ENCODE measurements at places on chromosomes 3 and 15.

- DNase-seq: no peak
These were observed 183.2 kb downstream of the MEGF11 start for GRCh38 chr15:66070220-66070934.

GRCh38 chr15:39914977-39915376, 5.1 kb downstream of the GPR176 start:
- DNase-seq: no peak

DNA sequence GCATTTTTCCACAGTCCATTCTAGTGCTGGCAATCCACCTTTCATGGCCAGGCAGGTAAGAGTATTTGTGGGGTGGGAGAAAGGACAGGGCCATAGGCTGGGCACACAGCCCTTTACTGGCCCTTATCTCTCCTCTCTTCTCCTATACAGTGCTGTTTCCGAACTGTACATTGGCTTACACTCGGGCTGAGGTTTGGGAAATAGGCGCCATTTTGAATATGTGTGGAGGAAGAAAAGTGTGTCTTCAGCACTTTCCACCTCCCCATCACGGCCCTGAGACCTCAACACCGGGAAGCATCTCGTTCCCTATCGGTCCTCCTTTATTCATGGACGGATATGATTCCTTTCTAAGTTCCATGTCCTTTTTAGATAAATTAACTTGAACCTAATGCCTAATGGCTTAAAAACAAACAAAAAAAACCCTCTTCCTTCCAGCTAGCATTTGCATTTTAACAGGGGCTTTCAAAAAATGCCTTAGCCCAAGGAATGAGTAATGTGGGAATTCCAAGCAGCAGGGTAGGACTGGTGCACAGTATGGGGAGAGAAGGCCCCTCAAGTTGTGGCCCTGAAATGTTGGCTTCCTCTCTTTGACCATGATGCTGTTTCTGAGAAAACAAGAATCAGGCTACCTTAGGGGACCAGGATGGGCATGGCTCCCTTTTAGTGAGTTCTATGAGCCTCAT, 24.5 kb downstream of the CD86 start:
- DNase-seq: no peak

GRCh38 chr15:85424154-85424553, 43.8 kb downstream of the AKAP13 start:
- no peak for DNase-seq

DNA sequence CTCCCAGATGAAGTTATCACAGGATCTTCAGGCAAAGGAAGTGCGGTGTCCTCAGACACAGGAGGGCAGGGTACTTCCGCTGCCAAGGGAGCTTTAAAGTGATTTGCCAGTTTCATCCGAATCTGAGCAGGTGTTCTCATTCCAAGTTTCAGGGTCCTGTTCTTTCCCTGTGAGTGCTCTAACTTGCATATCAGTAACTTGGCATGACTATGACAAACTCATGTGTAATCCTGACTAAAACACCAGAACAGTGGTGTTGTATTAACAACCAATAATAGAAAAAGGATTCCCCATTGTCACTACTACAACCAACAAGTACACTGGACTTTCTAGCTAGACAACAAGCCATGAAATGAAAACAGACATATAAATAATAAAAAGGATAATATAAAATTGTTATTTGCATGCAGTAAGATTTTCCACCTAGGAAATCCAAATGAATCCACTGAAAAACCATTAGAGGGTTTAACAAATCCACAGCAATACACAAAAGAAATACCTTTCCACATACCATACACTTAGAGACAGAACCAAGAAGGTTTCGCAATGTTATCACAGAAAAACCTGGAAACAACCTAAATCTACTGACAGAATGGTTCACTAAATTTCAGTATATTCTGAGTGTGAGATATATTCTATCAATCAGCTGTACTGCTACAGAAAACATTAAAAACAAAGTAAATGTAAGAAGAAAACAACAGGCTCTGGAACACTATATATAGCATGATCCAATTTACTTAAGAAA, 40.9 kb upstream of the RPL35A start:
- no peak for DNase-seq

DNA sequence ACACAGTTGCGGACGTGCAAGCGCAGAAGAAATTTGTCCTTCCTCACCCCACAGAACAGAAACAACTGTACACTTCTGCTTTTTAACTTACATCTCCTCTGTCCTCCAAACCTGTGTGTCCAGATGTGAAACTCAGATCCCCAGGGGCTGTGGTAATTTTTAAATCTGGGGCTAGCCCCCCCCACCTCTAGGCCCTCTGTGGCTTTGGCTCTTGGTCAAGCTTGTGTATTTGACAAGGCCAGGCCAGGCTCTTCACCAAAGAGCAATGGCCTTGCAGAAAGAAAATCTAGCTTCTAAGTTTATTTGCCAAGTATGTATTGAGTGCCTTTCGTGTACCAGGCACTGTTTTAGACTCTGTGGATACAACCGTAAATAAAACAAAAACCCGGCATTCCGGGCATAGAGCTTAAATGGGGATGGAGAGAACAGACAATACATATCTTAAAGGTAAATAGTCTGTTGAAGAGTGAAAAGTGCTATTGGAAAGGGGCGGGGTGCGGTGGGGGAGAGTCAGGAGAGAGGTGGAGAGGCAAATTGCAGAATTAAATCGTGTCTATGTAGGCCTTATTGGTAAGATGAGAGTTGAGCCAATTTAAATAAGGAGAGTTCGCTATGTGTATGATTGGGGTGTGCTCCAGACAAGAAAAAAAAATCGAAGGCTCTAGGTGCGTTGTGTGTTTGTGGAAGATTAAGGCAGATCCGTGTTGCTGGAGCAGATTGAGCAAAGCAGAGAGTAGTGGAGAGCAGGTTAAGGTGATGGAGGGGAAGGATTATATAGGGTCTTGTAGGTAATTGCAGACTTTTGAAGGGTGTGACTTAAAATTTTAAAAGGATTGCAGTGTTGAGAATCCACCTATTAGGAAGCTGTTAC, 781 bp upstream of the DPH6 start:
- DNase-seq: no peak

- DNase-seq: no peak
These were observed 35.7 kb upstream of the GRAMD1C start for GRCh38 chr3:113802795-113803455.

DNA sequence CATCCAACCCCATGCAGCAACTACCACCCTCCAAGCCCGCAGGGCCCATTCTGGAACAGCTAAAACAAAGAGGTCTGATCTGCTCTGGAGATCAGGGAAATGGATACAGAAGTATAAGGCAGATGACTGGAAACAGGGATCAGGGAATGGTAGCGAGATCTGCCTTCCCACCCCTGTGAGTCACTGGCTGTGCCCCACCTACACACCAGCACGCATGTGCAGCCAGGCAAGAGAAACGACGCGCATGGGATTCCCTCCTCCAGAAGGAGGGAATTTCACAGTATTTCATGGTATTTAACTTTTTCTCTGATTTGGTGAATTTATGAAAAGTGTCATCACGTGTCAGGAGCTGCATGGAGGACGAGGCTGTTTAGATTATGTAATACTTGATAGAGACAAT, 116.7 kb downstream of the ARRDC4 start:
- no peak for DNase-seq

DNA sequence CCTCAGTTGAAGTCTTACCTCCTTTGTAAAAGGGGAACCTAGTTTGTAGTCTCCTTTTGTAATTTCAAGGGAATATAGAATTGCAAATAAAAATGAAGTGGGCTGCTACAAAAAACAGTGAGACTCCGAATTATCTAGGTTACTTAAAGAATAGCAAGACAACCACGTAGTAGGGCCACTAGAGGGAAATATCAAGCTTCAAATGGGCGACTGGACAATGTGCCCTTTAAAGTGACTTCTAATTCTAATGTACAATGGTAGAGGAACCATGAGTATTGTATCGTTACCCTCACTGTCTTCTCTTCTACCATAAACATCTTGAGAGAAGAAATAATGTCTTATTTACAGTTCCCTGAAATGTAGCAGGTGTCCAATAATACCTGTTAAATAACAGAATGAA, 56.3 kb downstream of the TP63 start:
- no peak for DNase-seq

GRCh38 chr3:46380471-46381221, 9.9 kb downstream of the CCR5 start:
- no peak for DNase-seq

DNA sequence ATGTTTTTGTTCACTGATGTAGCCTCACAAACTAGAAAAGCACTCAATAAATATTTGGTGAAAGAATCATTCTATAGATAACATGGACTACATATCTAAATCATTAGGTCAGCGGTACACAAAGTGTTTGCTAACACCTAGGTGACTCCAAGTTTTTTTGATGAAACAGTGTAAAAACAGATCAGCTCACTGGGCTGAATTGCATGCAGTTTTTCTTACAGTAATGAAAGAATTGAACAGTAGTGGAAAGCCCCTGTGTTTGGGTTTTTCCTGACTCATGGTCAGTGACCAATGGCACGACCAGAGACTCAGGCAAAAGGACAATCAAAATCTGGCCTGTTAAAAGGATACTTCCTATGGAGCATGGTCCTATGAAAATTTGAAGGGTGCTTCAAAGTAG, 384.3 kb upstream of the EPHA6 start:
- no peak for DNase-seq

- peak; percentile 67 for DNase-seq
These were observed 32.1 kb upstream of the EBLN2 start for GRCh38 chr3:73029321-73029796.

GRCh38 chr15:27967541-27967940, 131.6 kb downstream of the OCA2 start:
- DNase-seq: no peak

- DNase-seq: no peak
These were observed 14.2 kb downstream of the SERPINI1 start for GRCh38 chr3:167749728-167750127.
